ENCODE measurements at places on chromosomes 7 and 10.

- no peak for DNase-seq
Measured at GRCh38 chr10:48700071-48700470, 15.4 kb downstream of the WDFY4 start.

DNA sequence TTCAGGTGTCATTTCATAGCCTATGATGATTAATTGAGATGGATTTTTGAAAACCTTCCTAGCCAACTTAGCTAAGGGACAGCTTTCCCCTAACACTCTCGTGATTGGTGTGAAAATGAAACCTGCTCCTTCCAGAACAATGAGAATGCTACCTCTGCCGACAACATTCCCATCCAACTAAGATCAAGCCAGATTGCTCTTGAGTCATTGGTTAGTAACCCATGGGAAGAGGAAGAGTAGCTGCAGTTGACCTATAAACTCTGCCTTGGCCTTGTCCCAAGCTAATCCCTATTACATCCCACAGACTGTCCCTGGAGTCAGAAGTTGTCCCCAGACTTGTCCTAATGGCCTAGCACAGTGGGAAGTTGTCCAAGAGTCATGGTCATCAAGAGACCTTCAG, 80.5 kb upstream of the SVIL start:
- no peak for DNase-seq

DNA sequence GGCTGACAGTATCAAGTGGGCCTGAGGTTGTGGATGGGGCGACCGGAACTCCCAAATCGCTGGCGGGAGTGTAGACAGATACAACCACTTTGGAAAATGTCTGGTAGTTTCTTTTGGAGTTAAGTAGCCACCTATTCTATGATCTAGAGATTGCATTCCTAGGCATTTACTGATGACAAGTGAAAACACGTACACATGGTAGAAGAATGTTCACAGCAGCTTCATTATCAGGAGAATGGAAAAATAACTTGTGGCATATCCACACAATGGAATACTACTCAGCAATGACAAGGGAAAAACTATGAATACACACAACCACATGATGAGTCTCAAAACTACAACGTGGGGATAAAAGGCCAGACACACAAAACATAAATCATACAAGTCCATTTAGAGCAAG, 146.0 kb downstream of the MYOF start:
- DNase-seq = no peak

DNA sequence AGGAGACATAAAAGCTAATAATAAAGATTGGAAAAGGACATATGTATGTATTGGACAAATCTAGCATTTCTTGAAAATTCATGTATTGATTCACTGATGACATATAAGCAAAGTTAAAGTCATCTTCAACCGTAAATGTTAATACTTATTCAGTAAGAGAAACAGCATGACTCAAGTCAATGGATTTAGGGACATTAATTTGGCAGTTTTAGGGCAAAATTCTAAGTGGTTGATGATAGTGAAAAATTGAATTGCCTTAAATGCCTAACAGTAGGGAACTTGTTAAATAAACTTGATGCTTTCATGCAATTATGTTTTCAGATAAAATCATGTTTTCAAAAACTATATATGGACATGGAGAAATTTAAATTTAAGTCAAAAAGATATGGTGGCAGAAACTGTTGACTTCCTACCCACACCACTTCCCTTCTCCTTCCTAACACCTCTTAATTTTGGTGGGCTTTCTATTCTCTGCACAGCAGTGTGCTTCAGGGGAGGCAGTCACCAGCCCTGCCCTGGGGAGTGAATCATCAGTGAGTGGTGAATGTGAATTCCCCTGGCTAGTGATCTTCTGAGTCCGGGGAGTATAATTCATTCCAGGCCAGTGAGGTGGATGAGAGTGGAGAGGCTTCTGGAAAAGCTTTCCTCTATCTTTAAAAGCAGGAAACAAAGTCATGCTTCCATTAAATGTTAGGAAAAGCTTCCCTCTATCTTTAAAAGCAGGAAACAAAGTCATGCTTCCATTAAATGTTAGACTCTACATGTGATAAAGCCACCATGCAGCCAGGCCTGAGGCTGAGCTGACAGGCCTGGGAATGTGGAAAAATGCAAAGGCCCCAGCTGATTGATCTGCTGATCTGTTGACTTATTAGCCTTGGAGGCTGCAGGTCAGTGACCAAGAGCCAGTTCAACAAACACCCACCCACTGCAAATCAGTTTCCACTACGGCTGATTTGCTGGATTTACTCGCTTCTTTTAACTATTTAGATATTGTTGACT, 25.2 kb upstream of the ITGB1 start:
- no peak for DNase-seq

DNA sequence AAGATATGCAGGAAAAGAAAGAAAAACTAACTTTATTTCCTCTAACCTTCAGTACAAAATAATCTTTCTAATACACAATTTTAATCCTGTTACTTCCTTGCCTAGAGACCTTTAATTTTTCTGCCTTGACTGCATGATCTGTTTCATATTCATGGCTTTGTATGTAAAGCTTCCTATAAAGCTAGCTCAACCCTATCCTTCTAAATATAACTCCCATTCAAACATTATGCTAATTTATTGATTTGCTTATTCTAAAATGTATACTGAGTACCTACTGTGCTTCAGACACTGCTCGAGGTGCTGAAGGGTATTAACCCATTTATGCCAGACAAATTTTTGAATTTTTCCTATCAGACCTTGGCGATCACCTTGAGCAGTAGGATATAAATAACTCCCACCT, 47.6 kb downstream of the SEMA3C start:
- no peak for DNase-seq

- DNase-seq = no peak
Measured at GRCh38 chr7:74258639-74259038, 4.4 kb upstream of the RFC2 start.

DNA sequence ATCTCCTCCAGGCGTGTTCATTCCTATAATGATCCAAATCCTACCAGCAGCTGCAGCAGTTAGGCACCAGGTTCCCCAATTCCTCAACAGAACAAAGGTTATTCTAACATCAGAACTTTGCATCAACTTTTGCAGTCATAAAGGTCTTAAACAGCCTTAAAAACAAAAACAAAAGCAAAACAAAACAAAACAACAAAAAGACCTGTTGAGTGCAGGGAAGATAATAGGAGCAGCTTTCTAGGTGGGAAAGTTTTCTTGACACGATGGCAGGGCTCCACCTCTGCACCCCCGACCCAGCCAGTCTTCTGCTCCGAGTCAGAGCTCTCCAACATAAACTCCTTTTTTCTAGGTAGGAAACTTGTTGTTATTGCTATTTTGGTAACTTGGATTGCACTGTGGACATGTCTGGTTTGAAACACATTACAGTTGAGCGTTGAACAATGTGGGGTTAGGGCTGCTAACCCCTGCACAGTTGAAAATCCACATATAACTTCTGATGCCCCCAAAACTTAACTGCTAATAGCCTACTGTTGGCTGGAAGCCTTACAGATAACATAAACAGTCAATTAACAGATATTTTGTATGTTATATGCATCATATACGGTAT, 77.6 kb downstream of the MTPN start:
- DNase-seq = no peak

DNA sequence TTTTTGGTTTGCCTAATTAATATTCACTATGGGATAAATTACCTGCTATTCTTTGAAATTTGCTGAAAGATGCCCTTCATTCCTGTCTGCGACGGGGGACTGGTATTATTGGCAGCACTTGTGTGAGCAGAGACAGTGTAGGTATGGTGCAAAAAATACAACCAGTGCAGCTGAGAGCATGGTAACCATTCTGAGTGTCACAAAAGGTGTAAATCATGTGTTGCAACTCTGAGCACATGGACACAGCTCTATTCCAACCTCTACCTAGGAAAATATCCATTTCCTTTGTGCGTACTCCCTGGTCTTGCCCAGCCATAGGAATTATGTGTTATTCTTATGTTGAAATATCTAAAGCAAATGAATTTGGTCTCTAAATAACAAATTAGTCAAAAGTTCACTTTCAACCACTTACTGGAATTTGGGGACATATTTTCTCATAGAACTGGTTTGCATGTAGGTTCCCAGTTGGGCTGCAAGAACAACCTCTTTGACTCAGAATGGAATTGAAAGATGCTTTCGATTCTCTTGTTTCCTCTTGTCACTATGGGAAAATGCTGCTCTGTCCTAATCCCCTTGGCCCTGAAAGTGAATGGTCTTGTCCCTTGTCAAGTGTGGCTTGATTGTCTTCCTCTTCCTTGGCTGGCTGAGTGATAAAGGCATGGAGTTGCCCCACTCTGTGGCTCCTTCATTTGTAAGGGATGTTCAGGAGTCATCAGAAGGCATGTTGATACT, 57.0 kb downstream of the CELF2 start:
- DNase-seq = no peak

DNA sequence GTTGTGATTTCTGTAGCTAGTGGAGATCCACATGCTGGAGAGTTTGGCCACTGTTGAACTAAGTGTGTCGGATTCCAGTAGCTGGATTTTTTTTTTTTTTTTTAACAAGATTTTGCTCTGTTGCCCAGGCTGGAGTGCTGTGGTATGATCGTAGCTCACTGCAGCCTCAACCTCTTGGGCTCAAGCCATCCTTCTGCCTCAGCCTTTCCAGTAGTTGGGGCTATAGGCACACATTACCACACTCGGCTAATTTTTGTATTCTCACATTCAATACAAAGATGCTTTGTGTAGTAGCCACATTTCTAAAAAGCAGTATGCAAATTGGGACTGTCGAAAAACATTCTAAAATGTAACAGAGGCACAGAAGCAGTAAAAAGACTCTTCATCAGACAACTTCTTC, 63.5 kb downstream of the RABGEF1 start:
- DNase-seq = no peak

GRCh38 chr10:482051-482501, 207.4 kb downstream of the DIP2C start:
- no peak for DNase-seq

GRCh38 chr10:129096065-129096984, 370.7 kb upstream of the MGMT start:
- no peak for DNase-seq

GRCh38 chr10:55374917-55375316, 573.9 kb upstream of the PCDH15 start:
- DNase-seq = no peak

- DNase-seq = no peak
Measured at GRCh38 chr7:131722371-131722770, 165.9 kb upstream of the PODXL start.

DNA sequence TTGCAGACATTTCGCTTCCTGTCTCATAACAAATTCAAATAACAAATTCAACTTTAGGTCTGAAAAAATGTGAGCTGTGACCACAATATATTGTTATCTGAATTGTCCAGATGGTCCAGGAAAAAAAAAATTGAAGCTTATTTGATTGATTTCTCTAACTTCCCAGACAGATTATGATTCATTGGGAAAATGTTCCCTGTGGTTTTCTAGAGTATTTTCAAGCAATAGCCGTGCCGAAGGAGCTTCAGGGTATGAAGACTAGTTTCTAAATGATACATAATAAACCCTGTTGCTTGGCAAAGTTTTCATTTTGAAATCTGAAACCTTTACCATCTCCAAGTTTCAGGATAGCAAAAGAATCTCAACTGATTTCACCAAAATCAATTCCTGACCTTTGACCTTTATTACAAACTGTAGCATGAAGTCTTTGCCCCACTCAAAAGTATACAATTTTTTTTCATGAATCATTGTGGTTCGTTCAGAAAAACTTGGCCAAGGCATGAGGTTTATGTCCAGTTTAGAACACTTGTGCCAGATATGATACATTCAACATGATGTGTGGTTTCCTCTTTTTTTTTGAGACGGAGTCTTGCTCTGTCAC, 109.9 kb downstream of the JCAD start:
- no peak for DNase-seq

GRCh38 chr7:155832581-155832981, 20.3 kb upstream of the SHH start:
- no peak for DNase-seq

DNA sequence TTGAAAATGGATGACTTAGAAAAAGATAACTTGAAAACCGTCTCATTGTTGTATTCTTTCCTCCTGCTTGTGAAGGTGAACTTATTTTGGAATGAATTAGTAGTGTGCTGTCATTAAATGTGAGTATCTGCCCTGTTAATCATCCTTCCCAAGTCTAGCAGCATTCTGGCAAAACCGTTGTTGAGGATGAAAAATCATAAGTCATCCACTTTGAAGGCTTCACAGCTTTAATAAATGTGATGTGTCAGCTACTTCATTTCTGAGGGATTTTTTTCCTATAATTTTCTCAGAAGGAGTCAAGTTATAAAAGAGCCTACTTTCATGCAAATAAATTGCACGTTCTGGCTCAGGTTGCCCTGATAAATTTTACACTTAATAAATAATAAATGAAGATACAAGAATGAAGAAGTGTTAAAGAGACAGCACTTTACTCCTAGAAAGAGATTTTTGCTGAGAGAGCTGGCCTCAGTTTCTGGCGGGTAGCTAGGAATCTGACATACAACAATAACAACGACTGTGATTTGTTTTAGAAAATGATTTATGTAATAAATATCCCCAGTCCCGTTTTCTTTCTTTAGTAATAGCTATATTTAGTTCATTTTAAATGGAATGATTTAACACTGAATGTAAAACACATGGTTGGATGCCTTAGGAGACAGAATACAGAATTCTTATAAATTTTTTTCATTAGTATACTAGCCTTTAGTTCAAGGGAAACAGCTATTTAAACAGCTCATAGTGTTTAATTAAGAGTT, 516.5 kb upstream of the KLF6 start:
- DNase-seq = no peak

- no peak for DNase-seq
Measured at GRCh38 chr10:34646331-34646730, 168.8 kb downstream of the PARD3 start.

DNA sequence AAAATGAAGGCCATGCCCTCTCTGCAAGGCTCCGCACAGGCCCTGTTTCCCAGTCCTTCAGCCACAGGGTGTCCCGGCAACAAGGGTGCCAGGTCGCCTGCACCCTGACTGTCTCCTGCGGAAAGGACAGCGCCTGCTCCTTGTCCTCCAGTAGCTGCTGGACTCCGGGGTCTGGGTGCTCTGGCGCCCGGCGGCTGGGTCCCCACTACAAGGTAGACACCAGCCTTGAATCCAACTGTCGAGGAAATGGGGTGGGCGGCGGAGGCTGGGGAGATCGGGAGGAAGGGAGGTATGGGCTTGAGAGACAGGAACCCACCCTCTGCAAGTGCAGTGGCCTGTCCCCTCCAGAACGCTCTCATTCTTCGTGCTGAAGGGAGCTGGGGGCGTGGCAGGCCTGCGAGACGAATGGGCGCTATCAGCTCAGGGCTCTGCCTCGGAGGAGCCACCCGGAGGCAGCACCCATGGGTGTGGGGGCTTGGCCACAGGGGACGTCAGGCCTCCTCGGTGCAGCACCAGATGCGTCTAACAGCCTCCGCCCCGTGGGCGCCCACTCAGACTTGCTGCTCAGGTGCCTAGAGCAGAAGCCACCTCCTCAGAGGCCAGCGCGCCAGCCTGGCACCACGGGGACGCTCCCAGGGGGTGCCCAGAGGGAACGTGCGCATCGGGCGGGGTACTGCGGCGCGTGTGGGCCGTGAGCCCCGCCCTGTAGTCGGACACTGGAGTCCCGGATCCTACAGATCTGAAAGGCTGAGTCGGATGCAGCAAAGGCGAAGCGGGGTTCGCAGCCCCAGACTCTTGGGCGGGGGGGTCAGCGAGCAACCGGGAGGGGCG, 15.6 kb downstream of the ADAM8 start:
- DNase-seq = no peak
